Right ventricle myocardium superior (tissue), 1 donor: ENCODE measurements at places on chromosomes 6 and 20. TPM values are rescaled to one million over a fixed set of nuclear protein-coding genes. Genes with fewer than 3 reads are reported as not detected.

Gene RAB23
- total RNA-seq: 10.8 TPM

Gene KIF25
- total RNA-seq: 0.35 TPM

Gene FERMT1
- total RNA-seq: 1.0 TPM

Gene SLC35F1
- total RNA-seq: 4.8 TPM

Gene BLOC1S5
- total RNA-seq: 9.9 TPM
